ENCODE measurements at places on chromosomes 13 and 19.

DNA sequence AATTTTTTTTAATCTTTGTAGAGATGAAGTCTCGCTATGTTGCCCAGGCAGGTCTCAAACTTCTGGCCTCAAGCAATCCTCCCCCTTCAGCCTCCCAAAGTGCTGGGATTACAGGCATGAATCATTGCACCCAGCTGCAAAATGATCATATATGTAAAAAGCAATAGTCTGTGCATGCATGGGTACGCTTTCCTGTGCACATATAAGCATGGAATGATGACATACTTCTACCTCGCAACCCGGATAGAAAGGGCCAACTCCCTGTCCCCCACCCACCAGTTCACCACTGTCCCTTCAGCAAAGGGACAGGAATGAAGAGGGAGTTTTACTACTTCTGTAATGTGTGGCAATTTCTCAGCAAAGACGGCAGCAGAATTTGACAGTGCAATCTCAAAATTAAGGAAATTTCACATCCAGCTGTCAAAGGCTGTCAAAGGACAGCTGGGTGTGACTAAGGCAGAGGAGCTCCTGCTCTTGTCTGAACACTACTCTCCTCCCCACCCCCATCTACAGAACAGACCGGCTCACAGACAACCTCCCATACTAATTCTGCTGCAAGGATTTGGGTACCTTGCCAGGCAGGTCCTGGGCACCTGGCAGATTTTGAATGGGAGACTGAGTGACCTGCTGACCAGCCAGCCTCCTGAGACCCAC lies 95.6 kb downstream of the TSHZ3 start:
- DNase-seq: no peak

- no peak for DNase-seq
Observed at GRCh38 chr13:29561918-29562317, 33.6 kb downstream of the SLC7A1 start.

GRCh38 chr13:110511509-110512181 lies 49.9 kb downstream of the RAB20 start:
- DNase-seq: no peak

DNA sequence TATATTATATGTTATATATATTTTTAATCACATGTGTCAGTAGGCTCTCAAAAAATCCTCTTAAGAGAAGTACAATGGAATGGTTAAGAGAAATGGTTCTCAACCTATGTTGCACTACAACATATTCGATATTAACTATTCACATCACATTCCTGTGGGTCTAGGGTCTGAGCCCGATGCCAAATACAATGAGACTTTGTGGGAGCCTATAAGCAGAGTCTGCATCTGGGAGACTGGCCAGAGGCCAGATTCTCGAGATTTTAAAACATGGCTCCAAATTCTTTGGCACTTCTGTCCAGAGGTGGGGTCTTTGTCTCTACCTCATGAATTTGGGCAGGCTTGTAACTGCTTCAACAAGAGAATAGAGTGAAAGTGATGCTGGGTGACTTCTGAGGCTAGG lies 79.4 kb upstream of the NBEA start:
- no peak for DNase-seq

DNA sequence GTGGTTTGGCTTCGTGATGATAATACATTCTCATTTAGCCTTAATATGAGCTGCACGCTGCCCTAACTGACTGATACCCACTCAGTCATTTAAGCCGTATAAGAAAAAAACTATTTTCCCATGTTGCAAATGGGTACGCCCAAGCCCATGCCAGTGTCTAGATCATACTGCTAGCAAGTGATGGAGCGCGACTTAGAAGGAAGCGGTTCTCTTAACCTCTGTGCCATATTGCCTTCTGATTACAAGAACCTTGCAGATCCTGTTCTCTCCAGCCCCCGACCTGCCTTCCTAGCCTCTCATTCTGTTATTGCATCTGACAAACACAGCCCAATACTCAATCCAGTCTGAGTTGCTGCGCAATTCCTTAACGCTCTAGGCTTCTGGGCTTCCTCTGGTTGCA lies 603 bp downstream of the GPALPP1 start:
- DNase-seq: peak; percentile 46

- no peak for DNase-seq
Observed at GRCh38 chr19:4357095-4357797, 13.9 kb downstream of the MPND start.

DNA sequence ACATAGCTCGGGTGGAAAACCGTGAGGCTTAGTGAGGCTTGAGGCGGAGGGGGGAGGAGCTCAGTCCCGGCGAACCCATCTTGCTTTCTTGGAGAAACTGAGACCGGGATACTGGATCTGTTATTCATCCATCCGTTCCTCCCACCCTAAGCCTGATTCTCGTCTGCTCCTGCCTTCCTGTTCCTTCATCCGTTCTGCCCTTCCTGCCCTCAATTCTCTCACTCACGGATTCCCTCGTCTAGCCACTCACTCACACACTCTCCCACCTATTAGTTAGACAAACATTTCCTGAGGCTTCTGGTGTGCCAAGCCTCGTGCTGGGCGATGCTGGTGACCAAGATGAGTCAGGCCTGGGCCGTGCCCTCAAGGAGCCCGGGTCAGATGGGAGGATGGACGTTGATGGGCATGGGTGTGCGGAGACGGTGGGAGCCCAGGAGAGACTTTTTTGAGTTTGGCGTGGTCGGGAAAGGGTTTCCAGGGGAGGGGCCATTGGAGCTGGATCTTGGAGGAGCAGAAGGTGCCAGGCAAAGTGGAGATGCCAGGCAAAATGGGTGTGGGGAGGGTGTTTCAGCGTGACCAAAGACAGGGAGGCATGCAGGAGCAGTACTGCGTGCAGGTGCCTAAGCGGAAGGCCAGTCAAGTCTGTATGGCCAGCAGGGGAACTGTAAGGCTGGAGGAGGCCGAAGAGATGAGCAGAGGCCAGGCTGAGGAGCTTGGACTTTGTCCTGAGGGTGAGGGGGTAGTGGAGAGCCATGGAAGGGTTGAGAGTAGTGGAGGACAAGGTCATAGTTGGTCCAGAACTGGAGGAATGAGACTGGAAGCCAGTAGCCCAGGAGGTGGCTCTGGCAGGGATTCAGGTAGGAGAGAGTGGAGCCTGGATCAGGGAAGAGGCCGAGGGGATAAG lies 7.4 kb upstream of the CNFN start:
- DNase-seq: no peak

DNA sequence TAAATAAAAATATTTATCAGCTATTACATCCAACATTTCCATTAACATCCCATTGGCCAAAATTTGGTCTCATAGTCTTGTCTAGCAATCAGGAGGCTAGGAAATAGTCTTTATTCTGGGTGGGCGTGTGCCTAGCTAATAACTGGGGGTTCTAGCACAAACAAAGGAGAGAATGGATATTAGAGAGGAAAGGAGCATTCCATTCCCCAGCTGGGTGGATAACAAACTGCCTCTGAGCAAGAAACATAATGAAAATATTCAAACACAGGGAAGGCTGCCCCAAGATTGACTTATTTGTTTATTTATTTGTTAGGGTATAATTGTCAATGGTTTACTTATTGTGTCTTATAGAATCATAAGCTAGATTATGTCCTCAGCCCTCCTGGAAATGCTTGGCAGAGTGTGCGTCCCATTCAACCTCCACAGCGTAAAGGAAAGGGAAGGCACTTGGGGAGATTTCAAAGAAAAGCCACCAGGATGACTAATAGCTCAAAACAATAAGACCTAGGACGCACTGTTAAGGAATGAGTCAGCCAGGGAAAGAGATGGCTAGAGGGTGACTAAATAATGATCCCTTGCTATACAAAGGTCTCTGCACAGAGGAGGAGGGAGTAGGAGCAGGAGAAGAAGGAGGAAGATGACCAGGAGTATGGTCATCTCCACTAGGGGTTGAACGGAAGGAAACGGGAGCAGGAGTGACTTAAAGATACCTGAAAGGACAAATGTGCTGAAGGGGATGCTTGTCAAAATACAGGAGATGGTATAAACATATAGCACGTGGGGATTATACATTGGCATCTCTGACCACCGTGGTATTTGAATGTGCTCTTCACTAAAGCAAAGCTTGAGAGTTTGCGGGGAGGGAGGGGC lies 23.5 kb upstream of the USP12 start:
- no peak for DNase-seq

- peak; percentile 98 for DNase-seq
Observed at GRCh38 chr19:55156202-55157063, 1.1 kb downstream of the TNNI3 start.

- no peak for DNase-seq
Observed at GRCh38 chr13:51978796-51979556, 32.3 kb downstream of the ATP7B start.

GRCh38 chr13:64529874-64530485 lies 2700.2 kb downstream of the PCDH9 start:
- peak; percentile 53 for DNase-seq

DNA sequence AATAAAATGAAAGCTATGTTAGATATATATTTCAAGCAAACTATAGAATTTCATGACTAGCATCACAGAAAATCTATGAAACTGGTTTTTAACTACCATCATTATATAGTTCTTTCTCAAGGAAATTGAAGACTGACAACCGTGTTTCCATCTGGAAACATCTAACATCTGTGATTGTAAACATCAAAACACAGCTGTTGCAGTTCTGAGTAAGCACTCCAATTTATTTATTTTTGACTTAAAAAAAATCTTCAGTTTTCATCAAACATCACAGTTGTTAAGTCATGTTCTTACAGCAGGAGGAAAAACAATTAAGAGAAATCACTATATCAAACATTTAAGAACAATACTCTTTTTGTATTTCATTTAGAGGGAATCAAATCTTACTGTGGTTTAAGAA lies 1653.0 kb upstream of the MIR17HG start:
- no peak for DNase-seq

- DNase-seq: no peak
Observed at GRCh38 chr13:38566023-38566422, 120.9 kb upstream of the FREM2 start.

- peak; percentile 61 for DNase-seq
Observed at GRCh38 chr19:14081797-14082674, 3.5 kb downstream of the C19orf67 start.

DNA sequence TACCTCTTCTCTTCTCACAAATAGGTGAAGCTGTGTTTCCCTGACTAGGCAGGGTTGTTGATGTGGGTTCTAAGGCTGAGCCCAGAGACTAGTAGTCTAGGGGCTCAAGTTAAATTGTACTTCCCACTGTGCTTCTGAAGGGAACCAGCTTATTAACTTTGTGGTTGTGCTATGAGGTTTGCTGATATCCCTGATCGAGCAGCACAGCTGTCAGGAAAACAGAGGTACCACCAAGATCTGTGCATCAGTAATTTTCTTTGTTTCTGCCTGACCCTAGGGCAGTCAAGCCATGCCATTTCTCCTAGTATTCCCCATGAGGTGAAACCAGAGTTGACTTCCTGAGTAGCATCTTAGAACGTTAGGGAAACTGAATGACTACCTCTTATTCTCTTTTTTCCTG lies 853.8 kb upstream of the MIR17HG start:
- no peak for DNase-seq

DNA sequence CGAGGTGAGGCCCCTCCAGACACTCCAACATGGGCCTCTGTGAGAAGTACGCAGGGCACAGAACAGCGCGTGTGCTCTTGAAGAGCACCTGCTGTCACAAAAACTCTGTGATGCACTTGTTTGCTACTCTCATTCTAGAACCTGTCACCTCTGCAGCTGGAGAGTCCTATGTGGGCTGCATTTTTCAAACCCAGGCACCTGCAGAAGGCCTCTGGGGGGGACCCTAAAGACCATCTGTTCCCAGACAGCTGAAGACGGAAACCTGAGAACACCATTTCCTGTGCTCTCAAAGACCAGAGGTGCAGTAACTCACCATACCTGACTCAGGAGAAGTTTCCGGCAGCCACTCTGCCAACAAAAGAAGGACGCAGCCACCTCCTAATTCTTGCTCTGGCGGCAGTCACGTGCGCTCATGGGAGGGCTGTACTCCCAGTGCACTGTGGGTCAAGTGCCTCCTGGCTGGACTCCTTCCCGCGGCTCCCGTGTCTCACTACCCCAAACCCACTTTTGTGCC lies 28.1 kb downstream of the RANBP3 start:
- DNase-seq: no peak

GRCh38 chr13:59829690-59830089 lies 334.0 kb downstream of the DIAPH3 start:
- no peak for DNase-seq

GRCh38 chr19:51461723-51462161 lies 3.5 kb upstream of the SIGLEC8 start:
- DNase-seq: no peak

DNA sequence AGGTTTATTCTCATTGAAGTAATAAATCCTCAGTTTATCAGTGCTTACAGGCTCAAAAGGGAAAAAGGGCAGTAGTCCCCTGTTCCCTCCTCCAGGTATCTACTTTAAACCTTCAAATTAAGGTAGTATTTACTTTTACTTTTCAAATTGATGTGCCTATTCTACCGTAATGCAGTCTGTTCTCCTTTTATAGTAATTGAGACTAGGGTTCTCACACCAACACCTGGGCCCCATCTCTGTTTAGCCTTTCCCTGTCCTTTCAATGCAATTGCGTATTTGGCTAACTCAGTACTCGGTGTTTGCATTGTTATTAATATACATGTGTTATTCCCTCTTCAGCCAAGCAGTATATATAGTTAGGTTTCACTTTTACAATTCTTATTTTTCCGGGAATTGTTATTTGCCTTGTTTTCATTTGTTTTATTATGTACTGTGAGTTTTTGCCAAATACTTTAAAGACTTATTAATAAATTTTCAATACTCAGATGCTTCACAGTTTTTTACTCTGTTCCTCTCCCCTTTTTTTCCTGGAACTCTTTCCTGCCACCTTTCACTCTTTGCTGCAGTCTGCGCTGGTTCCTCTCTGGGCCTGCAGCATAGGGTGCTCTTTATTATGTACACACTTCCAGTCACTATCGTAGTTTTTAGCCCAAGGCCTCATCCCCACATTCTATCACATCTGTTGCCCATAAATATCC lies 30.3 kb downstream of the USPL1 start:
- no peak for DNase-seq

GRCh38 chr13:97535614-97536013 lies 101.6 kb downstream of the RAP2A start:
- DNase-seq: no peak

GRCh38 chr19:44820648-44821609 lies 12.0 kb downstream of the BCAM start:
- peak; percentile 38 for DNase-seq

- DNase-seq: peak; percentile 65
Observed at GRCh38 chr19:48329167-48329891, 4.0 kb downstream of the EMP3 start.

DNA sequence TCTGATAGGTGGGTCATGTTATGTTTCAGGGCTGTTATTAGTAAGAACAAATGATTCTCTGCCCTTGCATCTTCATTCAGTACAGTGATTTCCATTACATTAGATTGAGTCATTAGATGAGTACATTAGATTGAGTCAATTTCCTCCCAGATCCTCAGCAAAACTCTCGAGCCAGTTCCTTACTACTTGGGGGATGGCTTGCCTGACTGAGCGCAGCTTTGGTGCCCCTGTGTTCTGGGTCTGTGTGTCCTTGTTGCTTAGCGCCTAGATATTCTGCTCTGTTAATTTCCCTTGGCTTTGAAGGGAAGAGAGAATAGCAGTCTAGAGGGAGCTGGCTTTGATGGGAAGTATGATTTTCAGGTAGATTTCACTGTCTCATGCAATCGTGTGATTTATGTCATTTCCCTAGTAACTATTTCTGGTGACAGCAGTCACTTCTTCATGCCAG lies 19.1 kb upstream of the SCEL start:
- no peak for DNase-seq

- DNase-seq: no peak
Observed at GRCh38 chr19:33552191-33552927, 30.8 kb upstream of the PEPD start.

- no peak for DNase-seq
Observed at GRCh38 chr13:46403851-46404732, 17.0 kb upstream of the RUBCNL start.
